Stimulated activated naive CD8-positive, alpha-beta T cell treated with anti-CD3 and anti-CD28 coated beads, Interleukin-15, Interleukin-2, amounts not matched to agents 100 U/mL and 50 U/mL, for 24 hours (primary cell): ENCODE measurements at places on chromosomes 6 and 20.

- DNase-seq: no peak
Measured at GRCh38 chr20:50151034-50151743, 2.3 kb downstream of the PEDS1 start.

DNA sequence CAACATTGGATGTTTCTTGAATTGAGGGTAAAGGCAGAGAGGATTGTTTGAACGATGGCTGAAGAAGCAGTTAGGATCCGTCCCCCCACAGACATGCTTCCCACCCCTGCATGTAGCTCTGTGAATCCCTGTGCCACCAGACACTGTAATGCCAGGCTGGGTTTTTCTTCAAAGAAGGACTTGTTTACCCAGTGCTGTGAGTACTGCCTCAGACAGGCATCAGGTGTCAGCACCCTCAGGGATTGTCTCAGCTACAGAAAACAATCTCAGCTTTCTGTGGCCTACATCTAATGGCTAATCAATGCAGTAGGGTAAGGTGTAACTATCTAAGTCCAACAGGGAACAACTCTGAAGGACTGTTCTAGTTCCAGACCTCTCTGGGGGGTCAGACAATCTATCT is 853.0 kb upstream of the EPHA7 start:
- DNase-seq: no peak

- DNase-seq: no peak
Measured at GRCh38 chr20:58585753-58586540, 65.1 kb upstream of the STX16 start.

DNA sequence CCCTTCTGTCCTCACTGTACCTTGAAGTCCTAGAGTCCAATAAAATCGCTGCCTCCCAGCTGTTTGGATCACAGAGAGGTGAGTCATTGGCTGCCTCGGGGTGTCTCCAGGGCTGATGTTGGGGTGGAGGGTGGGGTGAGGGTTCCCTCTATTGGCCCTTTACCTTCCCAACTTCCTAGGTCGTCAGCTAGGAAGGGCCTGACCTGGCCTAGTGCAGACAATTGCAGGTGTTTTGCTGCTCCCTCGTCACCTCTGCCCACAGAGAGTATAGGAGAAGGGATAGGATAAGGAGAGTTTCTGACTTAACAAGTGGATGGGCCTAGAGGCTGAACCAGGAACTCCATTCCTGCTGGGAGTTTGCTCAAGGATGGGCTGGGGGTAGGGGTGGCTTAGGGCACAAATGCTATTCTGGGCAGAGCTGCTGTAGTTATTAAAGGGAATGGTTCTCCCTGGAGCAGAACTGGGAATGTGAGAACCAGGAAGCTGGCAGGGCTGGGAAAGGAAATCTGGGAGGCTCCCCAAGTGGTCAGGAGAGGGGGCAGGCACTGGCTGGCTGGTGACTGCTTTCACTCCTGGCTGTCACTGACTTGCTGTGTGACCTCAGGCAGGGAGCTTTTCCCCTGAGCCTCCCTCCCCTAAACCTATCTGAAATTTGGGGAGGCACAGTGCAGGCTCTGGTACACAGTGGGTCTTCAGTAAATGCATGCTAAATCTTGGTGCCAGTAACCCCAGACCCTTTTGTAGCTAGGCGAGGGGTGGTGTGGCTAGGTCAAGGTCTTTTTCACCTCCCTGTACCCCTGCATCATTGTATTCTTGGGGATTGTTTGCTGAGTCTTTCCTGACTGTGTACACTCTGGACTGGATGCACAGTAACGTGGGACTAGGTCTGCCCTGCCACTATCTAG is 1.5 kb downstream of the TP53INP2 start:
- no peak for DNase-seq

GRCh38 chr6:154923199-154923869 is 71.8 kb upstream of the TIAM2 start:
- no peak for DNase-seq

DNA sequence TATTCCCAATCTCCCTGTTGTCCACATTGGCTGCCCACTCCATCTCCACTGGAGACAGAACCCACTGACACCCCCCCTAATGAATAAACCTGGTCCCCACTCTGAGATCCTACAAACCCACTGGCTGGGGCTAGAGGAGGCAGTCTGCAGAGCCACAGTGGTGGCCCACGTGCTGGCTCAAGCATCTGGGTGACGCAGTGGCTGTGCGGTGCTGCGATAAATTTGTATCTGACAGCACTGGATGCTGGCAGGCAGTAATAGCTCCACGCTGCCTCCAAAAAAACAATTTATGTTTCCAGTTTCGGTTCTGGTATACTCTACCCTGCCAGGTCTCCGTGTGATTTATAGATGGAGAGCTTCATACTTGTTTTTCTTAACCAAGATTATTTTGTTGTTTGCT is 87.1 kb upstream of the SYNDIG1 start:
- DNase-seq: no peak
